ENCODE measurements at places on chromosomes 1 and 21.
A peak's percentile ranks its signal among the peaks of the same experiment; 100 is the strongest.

GRCh38 chr1:11904978-11905377 lies 21.2 kb downstream of the KIAA2013 start:
- DNase-seq = no peak

- DNase-seq = no peak
Observed at GRCh38 chr1:230469271-230469670, 43.1 kb upstream of the PGBD5 start.

- no peak for DNase-seq
Observed at GRCh38 chr1:13763222-13763621, 63.2 kb downstream of the PRDM2 start.

DNA sequence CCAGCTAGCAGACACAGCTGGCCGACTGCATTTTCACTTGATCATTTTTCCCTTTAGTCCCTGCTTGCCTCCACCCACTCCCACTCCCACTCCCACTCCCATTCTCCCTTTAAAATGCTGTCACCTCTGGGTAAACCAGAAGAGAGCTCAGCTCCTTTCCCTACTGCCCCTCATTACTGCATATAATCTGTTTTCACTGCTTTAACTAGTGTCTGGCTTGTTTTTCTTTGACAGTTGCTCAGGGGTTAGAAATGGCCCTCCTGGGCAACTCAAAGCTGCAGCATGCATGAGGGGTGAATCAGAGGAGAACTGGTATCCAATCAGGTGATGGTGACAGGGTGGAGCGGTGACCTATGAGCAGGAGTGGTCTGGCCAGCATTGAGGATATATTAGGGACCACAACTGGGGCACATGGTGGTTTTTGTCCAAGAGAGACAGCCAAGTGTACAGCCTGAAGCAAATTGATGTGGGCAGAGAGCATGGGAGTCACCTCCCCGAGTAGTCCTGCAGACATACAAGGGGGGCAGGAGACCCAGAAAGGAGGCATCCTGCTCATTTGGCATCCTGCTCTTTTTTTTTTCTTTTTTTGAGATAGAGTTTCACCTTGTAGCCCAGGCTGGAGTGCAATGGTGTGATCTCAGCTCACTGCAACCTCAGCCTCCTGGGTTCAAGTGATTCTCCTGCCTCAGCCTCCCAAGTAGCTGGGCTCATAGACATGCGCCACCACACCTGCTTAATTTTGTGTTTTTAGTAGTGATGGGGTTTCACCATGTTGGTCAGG lies 42.6 kb upstream of the SRSF10 start:
- no peak for DNase-seq

- no peak for DNase-seq
Observed at GRCh38 chr1:59026472-59026948, 242.7 kb upstream of the JUN start.

DNA sequence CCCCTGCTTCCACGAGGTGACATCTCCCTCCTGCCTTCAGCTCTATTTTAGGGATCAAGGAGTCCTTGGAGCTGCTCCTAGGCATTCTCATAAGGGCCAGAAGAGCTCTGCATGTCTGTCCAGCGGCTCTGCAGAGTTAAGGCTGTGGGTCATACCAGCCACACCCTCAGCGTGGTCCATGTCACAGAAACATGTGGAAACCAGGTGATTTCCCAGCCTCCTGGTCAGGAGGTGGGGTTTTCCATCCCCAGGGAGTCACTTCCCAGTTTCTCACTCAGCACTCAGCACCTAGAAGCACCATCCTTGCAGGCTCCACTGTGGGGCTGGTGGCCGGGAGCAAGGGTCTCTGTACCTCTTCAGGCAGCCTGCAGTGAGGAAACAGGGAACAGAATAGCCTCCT lies 1.4 kb upstream of the TNFRSF1B start:
- DNase-seq = no peak

- DNase-seq = peak; percentile 34
Observed at GRCh38 chr1:11441211-11441952, 37.6 kb upstream of the DISP3 start.

DNA sequence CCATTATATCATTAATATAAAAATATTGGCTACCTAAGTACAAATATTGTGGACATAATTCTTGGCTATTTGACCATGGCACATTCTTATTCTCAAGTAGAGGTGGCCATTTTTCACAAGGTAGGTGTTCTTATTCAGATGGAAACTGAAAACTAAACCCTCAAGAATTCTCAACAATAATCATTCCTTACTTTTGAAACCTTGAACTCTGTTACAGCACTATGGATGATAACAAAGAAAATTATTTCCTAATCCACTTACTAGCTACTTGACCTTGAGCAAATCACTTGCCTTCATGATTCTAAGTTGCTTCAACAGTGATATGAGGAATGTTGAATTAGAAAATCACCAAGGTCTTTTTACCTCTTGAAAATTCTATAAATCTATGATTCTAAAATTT lies 482.2 kb downstream of the PTPRC start:
- no peak for DNase-seq

DNA sequence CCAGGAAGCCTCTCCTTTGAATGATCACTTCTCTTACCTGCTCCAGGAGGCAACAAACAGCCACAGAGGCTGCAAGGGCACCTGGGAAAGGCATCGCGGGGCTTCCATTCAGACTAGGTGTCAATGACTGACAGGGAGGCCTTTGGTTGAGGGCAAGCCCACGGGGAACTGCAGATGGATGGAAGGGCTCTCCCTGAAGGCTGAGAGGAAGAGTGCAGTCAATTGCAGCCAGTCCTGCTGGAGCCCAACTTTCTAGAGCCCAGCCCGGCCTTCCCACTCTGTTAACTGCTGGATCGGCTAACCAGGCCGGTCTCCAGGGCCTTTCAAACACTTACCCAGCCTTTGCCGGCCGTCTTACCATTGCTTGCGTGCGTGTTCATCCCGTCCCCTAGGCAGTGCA lies 89.3 kb downstream of the LACTBL1 start:
- no peak for DNase-seq
